Activated CD4-positive, alpha-beta T cell treated with anti-CD3 and anti-CD28 coated beads for 36 hours (primary cell): ENCODE measurements at places on chromosomes 1 and 21. TPM values are rescaled to one million over a fixed set of nuclear protein-coding genes. Genes with fewer than 3 reads are reported as not detected.

The TRNP1 gene
- 0.62 TPM for total RNA-seq

The S100A1 gene
- total RNA-seq: not detected

The LYPD8 gene
- not detected for total RNA-seq

The NR5A2 gene
- total RNA-seq: not detected

The SLC45A3 gene
- total RNA-seq: 0.32 TPM

The EPHA10 gene
- total RNA-seq: 0.43 TPM

The TAS1R1 gene
- total RNA-seq: 0.07 TPM

The CD1D gene
- 0.07 TPM for total RNA-seq

The GPR153 gene
- 0.25 TPM for total RNA-seq

- peak; percentile 56 for DNase-seq
Measured at GRCh38 chr1:145846201-145846612, 777 bp downstream of the NUDT17 start.

DNA sequence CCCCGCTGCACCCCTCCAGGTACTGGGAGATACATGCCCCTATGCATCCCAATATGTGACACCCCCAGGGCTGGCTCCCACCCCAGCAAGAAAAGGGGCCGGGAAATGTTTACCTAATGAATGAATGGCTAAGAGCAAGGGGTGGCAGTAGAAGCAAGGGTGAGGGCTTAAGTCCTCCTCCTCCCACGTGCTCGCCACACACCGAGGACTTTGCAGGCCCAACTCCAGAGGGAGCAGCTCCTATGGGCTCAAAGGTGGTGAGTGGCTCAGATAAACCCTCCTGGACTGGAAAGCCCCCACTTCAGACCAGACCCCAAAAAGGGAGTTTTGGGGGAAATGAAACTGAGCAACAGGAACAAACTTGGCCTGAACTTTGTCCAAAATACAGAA lies 11.4 kb downstream of the SLC45A3 start:
- no peak for DNase-seq

- peak; percentile 1 for DNase-seq
Measured at GRCh38 chr1:53551428-53551995, 92.3 kb downstream of the DMRTB1 start.

DNA sequence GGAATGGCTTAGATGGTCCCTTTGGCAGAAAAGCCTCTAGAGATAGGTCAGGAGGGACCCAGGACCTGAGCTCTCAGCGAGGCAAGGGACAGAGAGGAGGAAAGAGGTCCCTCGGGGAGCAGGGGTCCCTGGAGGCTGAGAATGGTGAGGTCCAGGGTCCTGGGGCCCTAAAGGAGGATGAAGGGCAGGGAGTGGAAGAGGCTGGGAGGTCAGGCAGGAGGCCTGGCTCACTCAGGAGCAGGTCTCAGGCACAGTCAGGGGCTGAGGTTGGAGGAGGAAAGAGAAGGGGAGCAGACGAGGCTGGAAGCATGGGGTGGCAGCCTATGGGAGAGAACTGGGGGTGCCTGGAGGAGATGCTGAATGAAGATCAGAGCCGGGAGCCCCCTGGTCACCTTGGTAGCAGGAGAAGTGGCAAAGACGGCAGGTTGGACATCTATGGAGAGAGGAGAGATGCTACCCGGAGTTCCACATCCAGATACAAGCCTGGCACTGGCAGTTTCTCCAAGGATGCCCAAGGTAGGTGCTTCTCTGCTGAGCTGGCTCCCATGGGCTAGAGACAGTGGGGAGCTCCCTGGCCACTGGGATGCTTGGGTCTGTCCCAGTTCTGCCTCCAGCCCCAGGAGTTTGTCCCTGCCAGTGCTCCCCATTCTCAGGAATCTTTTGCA lies 22.6 kb downstream of the IGFN1 start:
- no peak for DNase-seq

DNA sequence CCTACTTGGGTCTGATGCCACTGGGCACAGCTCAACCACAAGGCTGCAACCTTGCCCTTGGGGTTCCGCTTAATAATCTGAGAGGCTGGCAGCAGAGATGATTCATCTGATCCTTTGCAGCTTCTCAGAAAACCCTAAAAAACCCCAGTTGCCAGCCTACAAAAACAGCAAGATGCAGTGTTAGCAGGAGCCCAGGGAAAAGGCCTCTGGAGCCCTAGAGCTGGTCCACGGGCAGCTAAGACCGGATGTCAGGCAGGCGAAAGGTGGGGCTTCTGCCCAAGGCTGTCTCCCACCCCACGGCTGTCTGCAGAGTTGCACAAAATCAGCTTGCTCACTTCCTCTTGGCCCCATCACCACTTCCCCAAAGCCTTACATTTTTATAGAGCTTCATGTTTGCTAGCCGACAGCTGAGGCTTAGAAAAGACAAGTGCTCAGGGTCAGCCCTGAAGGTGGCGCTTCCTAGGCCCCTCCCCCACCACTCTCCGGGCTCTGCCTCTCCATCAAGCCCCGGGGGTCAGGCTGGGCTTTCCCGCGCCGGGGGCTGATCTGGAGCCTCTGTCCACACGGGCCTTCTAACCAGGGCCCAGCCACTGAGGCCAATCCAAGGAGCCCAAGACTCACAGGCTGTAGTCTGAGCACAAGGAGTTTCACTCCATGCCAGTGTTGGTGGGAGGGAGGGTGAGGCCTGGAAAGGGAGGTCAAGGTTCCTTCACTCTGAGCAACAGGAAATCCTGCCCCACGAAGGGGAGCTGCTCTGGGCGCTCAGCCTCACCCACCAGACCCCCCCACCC lies 4.2 kb upstream of the ADORA3 start:
- peak; percentile 77 for DNase-seq

DNA sequence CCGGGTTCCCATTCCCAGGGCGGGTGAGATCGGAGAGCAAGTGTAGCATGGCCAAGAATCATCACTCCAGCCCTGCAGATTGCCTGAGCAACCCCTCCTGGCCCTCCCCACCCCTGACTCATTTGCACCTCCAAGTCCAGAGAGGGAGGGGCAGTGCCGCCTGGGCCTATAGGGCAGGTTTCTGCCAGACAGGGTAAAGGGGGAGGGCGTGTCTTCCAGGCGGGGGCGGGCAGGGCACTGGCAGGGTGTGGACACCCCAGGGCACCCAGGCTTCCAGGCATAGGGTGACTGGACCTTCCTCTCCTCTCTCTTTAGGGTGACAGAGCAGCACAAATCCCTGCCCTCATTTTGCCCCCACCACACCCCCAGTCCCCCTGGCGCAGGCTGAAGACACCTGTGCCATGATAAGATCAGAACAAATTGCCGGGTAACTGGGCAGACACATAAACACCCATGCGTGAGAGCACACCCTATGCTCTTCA lies 3.2 kb upstream of the CRYBG2 start:
- no peak for DNase-seq

GRCh38 chr1:115090540-115090939 lies 1.2 kb upstream of the TSPAN2 start:
- DNase-seq: no peak

DNA sequence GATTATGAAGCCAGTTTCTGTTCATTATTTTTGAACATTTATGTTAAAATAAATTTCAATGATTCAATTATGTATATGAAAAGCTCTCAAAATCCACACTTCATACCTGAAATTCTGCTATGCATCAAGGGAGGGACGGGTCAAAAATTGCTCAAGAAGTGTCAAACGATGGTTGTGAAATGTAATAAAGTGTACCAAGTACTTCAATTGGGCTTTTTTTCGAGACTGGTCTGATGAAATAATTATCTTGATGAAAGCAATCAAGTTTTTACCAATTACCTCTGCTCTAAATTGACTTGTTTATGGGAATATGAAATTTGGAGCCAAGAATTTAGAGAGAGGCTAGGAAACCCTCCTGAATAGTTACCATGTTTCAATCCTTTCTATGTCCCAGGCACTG lies 7.9 kb downstream of the OSCP1 start:
- DNase-seq: no peak

DNA sequence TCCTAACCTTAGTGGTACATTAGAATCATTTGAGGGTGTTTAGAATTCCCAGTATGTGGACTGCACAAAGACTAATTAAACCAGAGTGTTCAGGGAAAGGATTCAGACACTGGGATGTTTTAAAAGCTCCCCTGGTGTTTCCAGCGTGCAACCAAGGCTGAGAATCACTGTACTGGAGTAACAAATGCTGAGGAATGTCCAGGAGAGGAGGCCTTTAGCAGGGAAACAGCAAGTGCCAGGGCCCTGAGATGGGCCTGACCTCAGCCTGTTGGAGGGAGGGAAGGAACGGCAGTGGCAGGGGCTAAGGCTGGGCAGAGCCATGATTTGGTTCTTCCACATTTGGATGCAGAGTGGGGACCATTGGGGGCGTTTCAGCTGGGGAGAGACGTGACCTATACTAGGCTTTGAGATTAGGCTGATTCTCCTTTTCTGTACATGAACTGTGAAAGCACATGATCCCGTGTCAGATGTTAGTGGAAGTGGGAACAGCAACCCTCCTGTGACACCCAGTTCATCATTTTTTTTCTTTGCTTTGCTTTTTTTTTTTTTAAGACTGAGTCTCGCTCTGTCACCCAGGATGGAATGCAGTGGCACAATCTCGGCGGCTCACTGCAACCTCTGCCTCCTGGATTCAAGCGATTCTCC lies 49.3 kb downstream of the KANK4 start:
- no peak for DNase-seq

DNA sequence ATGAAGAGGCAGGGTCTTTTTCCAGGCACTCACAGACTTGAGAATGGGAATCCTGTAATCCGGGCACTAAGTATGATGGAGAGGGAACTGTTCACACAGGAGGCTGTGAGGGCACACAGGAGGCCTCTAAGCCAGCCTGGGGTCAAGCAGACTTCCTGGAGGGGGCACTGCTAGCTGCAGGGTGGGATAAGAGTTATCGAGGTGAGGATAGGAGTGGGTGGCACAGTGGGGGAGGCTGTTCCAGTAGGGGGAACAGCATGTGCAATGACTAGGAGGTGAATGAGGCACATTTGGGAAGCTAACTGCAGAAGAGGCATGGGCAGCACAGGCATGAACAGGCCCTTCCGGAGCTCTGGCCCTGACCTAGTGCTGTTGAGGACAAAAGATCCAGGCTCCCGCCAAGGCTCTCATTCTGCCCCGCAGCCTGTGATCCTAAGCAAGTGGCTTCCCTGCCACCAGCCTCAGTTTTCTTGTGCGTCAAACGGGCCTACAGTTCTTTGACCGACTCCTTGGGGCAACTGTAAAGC lies 216.7 kb downstream of the TRABD2B start:
- DNase-seq: no peak

DNA sequence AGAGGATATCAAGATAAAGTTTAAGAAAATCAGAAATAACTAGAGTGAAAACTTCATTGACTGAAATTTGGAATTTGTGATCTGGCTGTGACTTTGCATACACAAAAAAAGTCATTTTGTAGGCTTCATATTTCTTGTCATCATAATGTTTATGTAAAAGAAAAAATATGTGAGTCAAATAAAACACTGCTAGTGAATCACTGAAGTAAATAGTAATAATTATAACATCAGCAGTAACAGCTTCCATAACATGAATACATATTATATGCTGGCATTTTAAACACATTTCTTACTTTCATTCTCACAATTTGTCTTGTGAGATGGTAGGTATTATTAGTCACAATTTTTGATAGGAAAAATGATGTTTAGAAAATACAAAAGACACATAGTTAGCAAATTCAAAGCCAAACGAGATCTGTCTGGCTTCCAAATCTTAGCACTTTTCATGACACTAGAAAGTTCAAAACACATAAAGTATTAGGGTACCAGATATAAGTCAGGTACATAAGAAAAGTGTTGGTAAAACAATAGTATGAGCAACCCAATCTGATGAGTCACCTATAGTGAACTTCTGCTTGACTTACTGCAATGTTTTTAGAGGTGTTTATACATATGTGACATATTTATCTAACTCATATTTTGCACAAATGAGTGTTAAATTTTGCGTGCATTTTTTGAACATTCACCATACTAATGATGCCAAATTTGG lies 241.0 kb upstream of the SNX7 start:
- DNase-seq: no peak

- no peak for DNase-seq
Measured at GRCh38 chr1:157030728-157031127, 14.8 kb downstream of the ARHGEF11 start.

- DNase-seq: no peak
Measured at GRCh38 chr1:169550294-169550693, 36.0 kb downstream of the F5 start.

DNA sequence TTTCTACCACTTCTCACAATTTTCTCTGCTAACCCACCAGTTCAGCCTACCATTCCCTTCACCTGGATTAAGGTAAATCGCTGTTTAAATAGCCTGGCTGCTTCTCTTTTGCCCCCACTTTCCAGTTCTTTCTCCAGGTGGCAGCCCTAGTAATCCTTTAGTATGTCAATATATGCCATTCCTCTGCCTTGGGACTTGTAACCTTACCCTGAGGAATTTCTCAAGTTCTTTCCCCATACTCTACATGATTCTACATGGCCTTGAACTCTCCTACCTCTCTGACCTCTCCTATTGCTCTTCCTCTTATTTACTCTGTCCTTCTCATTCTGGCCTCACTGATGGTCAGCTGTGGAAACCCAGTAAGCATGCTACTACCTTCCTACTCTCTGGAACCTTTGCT lies 546.0 kb downstream of the PLA2G4A start:
- DNase-seq: no peak

DNA sequence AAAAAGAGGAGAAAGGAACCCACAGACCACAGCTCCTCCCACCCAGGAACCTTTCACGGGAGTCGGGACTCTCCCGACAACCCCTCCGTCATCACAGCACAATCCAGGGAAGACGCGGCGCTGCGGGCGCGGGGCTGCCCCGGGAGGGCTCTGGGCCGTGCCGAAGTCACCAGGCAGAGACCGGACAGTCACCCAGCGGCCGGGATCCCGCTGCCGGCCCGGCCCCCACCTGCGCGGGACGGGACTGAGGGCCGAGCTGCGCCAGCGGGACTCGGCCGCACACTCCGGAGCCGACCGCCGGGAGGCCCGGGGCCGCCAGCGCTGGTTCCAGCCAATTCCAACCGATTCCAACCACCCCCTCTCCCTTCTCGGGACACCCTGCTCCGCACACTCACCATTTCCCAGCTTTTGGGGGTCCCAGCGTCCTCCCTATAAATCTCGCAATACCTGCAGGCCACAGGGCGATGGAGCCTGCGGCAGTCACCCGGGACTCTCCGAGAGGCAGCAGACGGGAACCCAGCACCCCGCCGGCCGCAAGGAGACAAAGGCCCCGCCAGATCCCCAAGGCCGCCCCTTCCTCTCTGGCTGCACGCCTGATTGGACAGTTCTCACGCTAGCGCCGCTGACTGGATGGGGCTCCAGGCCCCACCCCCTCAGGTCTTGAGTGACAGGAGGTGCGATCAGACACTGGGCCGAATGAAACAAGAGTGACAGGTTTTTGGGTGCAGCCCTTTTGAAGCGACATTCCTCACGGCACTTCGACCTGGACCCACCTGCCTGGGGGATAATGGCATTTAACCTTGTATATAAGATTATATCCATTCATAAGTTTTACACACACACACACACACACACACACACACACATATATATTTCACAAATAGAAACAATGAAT lies at the start of gene ZNF695:
TSS of gene ZNF695 (minus strand) at position 547 of the 895 bp plus-strand sequence. CDS start at position 398, 149 bp downstream.
- DNase-seq: peak; percentile 80

DNA sequence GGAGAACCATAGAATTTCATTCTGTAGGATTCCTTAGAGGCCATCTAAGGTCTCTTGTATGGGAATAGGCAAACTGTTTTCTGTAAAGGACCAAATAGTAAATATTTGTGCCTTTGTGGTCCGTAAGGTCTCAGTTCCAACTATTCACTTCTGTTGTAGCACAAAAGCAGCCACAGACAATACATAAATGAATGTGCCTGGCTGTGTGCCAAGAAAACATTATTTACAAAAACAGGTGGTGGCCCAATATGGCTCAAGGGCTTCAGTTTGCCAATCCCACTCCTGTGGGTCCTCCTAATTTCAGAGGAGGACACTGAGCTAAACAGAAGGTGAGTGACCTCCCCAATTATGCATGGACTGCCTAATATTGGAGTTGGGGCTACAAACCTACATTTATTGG lies 67.6 kb upstream of the EDEM3 start:
- no peak for DNase-seq
